ENCODE measurements at places on chromosomes 7 and 10. TPM values are rescaled to one million over a fixed set of nuclear protein-coding genes. Genes with fewer than 3 reads are reported as not detected.

DNA sequence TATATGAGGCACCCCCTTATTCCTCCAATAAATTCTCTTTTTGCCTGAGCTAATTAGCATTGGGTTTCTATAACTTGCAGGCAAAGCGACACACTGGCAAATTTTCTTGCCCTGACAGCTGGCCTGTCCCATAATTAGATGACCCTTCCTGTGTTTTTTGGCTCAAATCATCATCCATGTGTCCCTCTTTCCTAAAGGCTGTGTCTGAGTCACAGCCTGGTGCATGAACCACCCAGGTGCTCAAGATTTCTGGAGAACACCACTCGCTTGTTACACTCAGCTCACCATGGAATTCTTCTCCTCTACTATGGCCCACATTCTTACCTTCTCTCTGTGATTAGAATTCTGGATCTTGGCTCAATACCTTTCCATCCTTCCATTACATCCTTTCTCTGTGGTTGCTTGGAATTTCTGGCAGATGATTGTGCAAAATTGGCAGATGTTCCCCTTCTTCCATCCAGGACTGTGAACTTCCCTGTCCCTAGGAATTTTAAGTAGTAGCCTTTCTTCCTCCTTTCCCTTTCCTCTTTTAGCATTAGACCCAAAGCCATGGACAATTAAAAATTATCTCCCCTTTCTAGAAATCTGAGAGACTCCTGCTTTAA, 116.0 kb upstream of the ANKRD1 start:
- no peak for DNase-seq

Gene STEAP1B
- 1.0 TPM for polyA plus RNA-seq

DNA sequence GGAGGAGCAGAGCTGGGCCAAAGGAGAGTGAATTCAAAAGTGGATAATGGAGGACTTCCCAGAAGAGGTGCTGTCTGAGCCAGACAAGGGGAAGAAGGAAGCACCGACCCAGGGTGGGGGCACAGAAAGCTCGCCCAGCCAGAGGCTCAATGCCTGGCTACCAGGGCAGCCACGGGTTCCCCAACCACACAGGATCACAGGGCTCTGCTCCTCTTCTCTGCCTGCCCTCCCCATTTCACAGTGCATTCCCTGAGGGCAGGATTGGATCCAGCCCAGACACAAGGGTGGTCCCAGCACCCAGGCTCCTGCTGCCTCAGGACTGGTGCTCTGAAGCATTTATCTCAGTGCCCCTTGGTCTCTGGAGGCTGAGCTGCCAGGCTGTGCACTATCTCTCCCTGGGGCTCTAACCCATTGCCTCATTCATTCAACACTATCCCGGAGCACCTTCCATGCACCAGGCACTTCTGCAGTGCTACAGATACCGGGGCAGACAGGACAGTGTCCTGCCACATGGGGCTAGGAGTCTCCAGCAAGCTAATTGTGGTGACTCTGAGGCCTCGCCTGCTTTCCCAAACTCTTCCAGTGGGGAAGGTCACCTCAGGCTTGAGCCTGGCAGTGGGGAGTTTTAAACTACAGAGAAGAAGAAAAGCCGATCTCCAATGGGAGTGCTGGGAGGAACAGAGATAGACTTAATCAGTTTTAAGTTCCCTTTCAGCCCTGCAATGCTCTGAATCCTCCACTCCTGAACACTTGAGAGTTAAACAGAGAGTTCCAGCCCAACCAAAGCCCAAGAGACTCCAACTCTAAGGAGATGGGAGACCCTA, 201.8 kb upstream of the ZMIZ1 start:
- no peak for DNase-seq

DNA sequence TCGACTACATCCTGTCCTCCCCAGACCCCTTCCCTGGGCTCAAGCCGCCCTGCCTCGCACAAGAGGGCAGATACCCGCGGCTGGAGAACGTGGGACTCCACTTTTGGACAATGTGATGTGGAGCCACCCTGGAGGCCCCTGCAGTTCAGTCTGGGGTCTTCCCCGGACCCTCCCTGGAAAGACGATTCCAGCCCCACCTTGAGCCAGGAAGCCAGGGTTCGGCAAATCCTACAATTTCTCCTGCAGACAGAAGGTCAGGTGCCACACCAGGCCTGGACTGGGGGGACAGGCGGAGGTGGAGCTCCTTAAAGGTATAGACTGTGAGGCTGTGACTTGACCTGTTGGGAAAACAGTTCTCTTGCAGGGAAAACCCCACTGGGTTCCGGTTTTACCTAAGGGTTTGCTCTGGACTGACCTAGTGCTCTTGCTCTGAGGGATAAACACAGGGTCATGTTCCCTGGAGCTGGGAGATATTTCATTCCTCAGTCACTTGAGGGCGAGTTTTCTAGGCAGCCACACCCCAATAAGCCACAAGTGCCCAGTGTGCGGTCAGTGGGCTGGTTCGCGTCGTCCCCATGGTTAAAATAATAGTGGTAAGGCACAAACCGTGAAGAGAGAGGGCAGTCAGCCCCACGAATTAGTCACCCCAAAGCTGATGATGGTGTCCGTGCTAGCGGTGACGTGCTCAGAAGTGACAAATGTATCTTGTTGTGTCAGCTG, 1.6 kb downstream of the FOXL3 start:
- DNase-seq = no peak

Gene ARMS2
- polyA plus RNA-seq = not detected

Data from left renal cortex interstitium (tissue), 4 donors.